AG04449 (cell line): ENCODE measurements at places on chromosomes 1 and 21.

DNA sequence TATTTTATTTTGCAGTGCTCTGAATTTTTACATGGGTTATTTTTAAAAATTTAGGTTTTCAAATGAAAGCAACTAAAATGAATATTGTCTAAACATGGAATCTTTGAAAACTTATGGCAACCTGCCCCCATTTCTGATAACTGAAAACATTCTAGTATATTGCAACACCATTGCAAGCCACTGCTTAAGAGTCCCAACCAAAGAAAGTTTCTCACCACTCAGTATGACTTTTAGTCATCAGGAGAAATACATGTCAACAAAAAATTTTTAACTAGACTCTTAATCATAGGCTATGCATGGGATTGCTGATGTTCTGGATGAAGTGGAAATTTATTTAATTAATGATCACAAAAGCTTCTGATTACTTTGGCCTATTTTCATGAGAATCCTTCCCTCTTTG, 112.1 kb downstream of the TNFSF18 start:
- DNase-seq: no peak

DNA sequence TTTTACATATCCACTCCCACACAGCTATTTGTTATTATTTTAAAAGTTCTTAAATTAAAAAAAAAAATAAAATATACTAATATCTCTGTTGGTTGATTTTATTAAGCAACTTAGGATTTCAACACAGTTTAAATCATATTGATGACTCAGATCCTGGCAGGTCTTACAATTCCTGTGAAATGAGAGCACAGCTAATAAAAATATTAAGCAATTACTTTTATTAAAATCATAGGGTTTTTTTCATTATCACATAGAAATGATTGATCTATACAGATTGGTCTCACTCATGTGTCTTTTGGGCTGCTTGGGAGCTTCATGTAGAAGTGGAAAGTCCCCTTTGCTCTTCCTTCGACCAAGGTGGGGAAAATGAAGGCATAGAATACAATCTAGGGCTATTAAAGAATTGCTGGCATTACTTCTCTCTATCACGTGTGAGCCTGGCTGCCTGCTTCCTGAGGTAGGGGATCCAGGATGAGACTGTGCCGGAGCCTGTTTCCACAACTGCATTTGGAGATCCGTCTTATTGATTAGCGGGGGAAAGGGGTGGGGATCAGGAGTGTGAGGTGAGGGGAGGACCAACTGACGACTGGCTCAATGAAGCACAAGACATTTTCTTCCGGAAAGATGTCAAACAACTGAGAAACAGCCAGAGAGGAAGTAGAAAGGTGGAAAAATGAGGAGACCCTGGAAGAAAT, 858.0 kb downstream of the USP25 start:
- no peak for DNase-seq

- DNase-seq: no peak
Observed at GRCh38 chr1:156371553-156372264, 2.7 kb downstream of the RHBG start.

DNA sequence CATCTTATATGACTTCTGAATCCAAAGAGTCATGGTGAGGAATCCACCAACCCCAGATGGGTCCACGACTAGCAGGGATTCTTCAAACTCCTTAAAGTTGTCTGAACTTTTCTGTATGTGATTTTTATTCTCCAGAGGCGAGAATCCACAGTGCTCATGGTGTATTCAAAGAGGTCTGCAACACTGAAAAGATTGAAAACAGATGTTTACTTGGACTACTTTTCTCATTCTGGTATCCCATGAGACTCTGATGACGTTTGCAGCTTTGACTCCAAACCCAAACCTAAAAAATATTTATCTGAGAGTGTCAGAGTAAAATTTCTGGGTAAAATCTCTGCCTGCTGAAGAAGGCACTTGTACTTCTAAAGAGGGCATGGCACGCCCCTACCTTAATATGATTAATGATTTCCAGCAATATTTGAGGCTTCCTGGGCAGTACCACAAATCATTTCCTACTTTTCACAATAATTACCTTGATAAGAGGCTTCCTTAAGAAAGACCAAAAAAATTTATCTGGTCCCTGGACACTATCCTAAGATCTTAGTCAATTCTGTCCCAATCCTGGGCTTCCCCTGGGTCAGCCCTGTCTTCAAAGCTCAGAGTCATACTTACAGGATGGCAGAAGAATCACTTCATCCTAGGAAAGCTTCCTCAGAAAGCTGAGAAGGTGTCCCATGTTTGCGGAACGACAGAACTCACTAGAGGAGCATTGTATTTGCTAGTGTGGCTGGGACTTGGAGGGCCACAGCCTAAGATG, 76.5 kb upstream of the MAP10 start:
- no peak for DNase-seq

DNA sequence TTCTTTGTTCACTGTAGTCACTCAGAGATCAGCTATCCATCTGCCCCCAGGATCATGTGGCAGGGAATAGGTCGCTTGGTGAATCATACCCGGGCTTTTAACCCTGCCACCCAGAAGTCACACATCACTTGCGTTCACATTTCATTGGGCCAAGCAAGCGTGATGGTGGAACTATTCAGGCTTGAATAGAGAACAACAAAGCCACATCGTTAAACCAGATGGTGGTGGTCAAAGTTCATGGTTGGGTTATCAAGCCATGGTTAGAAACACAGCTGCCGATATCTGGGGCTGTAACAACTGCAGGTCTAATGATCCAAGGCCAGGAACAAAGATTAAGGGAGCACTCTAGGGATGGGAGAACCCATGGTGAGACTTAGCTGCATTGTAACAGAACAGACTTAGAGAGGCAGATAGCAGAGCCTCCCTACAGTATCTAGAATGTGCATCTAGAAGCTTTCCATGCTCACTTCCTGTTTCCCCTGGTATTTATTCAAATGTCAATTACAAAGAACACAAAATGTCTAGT, 40.0 kb upstream of the PTPRC start:
- no peak for DNase-seq

GRCh38 chr1:2497891-2498290, 21.8 kb downstream of the PLCH2 start:
- DNase-seq: no peak

DNA sequence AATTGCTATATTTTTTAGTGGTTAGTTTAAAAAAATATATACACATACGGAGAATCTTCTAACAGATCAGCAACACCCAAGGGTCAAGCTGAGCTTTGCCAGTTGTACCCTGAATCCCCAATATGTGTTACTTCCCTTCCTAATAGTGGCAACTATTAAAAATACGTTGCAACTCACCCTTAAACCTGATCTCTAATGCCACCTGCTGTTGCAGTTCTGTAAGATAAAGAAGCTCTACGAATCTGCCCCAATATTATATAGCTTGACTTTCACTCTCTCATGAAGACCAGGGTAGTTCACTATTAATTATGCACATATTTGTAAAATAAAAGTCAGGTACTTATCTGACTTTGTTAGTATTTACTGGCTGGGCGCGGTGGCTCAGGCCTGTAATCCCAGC, 58.4 kb downstream of the ASH1L start:
- no peak for DNase-seq

DNA sequence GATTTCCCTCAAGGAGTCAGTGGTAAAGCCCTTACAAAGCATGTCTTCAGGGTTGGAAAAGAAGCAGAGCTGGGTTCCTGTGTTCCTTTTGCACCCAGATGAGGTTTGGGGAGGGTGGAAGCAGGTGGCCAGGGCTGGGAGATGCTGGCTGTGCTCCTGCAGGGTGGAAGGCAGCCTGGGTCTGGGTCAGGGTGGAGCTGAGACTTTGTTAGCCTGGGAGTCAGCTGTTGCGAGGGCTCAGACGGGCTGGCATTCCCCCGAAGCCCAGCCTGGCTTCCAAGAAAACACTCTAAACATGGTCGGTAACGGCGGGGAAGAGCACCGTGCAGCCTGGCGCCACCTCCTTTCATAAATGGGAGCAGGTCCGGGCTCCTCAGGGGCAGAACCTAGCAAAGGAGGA, 43.7 kb upstream of the EPS8L3 start:
- DNase-seq: no peak

- no peak for DNase-seq
Observed at GRCh38 chr1:61523893-61524605, 200.9 kb downstream of the TM2D1 start.

GRCh38 chr1:30085811-30086770, 637.3 kb downstream of the MATN1 start:
- DNase-seq: no peak

DNA sequence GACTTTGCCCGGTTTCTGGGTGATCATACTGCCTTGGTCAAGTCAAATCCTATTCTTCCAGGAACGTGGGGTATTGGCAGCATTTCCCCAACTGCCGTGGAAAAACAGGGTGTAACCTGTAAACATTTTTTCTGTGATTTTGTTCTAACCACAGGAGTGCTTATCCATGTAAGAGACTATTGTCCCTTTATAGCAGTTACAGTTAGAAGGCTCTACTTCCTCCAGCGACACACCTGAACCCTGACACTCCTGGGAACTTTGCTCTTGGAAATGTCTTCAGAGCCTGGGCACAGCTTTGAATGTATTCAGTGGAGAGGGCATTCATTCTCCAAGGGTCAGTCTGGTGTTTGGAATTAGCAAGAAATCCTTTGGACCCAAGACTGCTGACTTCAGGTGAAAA, 26.4 kb upstream of the ARHGEF10L start:
- DNase-seq: no peak

- DNase-seq: no peak
Observed at GRCh38 chr1:150362721-150363425, 1.1 kb upstream of the RPRD2 start.

GRCh38 chr1:164707868-164708331, 148.9 kb downstream of the PBX1 start:
- peak; percentile 42 for DNase-seq

DNA sequence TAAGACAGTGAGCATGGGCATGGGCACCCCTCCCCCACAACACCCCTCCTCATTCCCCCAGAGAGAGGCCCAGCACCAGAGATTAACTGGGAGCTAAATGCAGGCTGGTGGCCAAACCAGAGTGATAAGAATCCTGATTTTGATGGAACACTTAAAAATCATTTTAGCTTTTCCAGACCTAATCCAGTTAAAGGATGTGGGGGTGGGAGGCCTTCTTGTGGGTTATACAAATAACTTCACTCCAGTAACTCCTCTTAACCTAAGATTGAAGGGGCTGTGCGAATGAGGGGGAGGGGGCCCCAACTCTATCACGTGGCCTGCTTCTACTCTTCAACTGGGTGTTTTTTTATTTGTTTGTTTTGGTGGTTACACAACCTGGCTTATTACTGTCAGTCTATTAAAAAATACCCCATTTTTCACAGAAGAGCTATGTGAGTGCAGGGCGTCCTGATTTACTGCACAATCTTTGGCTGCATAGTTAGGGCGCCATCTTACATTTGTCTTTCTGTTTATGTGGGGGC, 398.1 kb upstream of the LYPLAL1 start:
- DNase-seq: no peak

GRCh38 chr21:40639616-40640194, 207.3 kb downstream of the DSCAM start:
- no peak for DNase-seq

DNA sequence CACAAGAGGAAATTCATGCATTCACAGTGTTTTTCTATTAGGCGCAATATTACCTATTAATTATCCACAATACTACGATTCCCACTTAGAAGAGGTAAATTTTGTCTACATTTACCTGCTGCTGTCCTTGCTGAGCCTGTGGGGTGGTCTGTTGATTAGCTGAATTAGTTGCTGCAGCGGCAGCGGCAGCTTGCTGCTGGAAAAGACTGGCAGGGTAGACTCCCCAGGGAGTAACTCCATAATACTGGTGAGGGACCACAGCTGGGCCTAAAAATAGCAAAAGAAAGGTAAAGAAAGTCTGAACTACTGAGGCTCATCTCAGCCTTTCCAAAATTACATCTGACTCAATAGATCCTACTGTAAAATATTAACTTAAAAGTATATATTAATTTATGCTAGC, 66.0 kb upstream of the SDC3 start:
- DNase-seq: no peak

DNA sequence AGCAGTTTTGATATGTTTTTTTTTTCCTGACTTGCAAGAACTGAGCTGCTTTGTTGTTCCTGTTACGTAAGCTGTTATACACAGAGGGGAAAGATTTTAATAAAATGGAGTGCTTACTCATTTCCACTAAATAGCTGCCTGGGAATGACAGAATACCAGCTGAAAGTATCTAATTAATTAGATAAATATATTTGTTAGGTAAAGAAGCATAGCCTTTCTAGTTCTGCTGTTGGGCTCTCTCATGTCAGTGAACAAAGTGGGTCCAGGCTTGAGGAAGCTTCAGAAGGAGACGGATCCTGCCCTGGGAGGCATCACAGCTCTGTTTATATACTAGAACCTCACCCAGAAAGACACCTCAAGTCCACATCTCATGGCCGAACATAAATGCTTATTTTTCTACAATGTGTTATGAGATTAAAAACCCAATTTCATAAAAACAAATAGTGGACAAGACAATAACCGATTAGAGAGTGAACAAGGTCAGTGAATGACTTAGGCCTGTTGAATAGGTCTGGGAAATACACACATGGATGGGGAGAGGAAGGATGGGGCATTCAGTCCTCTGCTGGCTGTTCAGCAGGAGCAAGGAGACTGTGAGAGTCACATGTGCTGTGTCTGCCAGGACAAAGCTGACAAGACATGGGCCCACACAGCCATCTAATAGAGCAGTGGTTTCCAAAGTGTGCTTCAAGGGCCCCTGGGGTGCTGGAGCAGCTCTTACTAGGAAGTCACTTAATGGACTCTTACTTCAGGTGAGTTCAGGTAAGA, 20.6 kb downstream of the TRAF5 start:
- DNase-seq: no peak

DNA sequence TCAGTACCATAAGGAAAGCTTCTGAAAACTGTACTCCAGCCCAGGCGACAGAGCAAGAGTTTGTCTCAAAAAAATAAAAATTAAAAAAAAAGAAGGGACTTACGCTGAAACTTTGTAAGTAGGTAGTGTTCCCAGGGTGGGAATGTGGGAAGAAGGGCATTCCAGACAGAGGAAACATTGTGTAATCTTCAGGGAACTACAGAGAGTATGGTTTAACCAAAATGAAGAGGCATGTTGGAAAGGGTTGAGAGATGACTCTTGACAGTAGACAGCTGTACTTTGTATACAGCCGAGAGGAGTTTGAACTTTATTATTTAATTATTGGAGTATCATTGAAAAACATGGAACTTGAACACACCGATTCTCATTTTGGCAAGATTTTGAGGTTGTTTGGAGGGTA, 43.0 kb downstream of the PPP2R5A start:
- no peak for DNase-seq

GRCh38 chr1:64934115-64934877, 32.1 kb downstream of the JAK1 start:
- DNase-seq: no peak

DNA sequence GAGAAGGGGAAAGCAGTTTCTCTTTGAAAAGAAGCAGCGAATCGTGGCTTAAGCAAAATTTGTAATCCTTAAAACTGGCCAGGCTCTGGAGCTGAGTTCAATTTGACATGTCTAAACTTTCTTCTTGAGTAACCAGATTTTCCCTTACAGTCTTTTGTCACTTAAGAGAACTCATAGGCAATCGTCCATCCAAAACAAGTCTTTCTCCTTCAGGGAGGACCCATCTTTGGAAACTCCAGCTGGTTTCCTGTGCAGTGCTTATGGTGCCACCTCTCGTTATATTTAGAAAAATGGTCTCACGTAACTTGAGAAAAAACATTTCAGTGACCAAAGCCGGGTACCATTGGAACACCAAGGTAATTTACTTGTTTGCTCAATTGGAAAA, 1.8 kb upstream of the PTTG1IP start:
- DNase-seq: no peak

GRCh38 chr1:229244091-229244490, 26.8 kb upstream of the RAB4A start:
- no peak for DNase-seq
